Pancreas (tissue), 10 donors: ENCODE measurements at places on chromosomes 6 and 20.

DNA sequence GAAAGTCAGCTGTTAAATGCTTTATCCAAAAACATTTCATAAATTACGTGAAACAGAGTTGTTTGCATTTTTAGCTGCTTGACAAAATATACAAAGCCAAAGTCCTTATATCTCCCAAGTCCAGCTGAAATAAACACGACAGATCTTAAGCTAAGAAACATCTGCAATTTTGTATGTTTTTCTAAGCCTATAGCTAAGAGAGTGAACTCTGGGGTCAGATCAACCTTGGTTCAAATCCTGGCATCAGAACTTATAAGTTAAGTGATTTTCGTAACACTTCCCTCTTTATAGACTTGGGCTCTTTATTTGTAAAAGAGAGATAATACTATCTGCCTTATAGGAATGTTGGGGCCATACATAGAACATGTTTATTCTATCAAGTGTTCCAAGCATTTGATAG lies 176.7 kb downstream of the PTPRK start:
- no peak for DNase-seq

DNA sequence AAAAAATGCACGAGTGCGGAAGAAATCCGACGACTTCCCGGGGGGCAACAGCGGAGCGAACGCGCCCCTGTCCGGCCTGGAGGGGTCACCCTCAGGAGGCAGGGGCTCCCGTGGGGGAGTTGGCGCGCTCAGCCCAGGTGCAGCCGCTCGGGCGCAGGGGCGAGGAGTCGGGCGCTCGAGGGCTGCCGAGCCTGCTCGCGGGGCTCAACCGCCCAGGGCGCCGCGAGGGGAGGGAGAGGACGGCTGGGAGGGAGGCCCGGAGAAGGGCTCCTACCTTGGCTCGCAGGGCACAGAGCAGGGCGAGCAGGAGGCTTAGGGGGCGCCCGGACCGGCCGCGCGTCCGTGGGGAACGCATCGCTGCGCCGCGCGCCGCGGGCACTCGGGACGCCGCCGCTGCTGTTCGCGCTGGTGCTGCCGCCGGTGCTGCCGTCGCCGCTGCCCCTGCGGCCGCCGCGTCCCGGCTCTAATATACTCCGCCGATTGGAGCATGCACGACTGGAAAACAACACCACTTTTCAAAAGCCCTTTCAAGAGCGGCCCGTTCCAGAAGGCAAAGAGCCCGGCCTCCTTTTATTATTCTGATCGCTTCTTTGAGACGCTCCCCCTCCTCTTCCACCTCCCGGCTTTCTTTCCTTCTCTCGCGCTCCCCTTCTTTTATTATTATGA lies 490 bp downstream of the JAG1 start:
- DNase-seq = peak; percentile 85

- no peak for DNase-seq
Measured at GRCh38 chr6:7402716-7403115, 13.1 kb downstream of the RIOK1 start.

DNA sequence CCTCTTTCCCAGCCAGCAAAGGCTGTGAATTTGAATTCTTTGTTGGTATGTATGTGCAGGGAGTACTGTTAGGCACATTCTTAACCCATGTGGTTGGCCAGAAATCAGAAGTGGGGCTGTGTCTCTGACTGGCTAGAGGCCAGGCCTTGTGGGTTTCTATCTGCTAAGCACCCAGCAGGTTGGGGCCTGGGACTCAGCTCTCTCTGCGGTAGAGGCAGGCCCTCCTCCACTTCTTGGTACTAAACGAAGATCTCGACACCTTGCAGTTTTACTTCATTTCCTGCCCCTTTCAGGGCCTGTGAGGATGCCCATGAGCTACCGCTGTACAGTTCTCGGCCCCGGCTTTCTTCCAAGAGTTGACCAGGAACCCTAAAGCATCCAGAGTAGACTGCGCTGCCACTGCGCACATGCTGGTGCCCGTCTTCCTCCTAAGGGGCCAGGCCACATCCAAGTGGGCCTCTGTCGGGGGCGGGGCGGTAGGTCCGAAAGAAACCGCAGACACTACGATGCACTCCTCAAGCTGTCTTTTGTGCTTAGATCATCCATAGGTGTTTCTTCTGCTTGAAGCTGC lies 51.1 kb downstream of the TCP11 start:
- DNase-seq = no peak

- no peak for DNase-seq
Measured at GRCh38 chr20:14972690-14973089, 635.3 kb upstream of the FLRT3 start.

- DNase-seq = peak; percentile 44
Measured at GRCh38 chr6:96015518-96016333, at the start of gene FUT9. Gene FUT9, plus strand, starts transcription at chr6:96015974. Its CDS starts 187,182 bp downstream, at chr6:96203156.

DNA sequence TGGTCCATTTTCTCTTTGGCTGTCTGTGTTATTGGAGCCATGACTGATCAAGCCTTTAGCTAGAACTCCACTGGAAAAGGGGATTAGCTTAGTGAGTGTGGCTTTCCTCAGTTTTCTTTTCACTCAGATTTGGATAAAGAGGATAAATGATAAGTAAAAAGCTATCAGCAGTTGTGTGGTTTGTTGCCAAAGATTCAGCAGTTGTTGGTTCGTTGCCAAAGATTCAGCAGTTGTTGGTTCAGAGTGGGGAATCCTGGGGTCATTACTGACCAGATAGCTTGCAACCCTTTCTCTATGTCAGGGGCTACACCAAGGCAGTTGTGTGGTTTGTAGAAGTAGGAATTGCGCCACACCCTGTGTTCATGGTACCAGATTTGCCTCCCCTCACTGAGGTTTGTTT lies 107.7 kb upstream of the SCP2D1 start:
- DNase-seq = no peak

DNA sequence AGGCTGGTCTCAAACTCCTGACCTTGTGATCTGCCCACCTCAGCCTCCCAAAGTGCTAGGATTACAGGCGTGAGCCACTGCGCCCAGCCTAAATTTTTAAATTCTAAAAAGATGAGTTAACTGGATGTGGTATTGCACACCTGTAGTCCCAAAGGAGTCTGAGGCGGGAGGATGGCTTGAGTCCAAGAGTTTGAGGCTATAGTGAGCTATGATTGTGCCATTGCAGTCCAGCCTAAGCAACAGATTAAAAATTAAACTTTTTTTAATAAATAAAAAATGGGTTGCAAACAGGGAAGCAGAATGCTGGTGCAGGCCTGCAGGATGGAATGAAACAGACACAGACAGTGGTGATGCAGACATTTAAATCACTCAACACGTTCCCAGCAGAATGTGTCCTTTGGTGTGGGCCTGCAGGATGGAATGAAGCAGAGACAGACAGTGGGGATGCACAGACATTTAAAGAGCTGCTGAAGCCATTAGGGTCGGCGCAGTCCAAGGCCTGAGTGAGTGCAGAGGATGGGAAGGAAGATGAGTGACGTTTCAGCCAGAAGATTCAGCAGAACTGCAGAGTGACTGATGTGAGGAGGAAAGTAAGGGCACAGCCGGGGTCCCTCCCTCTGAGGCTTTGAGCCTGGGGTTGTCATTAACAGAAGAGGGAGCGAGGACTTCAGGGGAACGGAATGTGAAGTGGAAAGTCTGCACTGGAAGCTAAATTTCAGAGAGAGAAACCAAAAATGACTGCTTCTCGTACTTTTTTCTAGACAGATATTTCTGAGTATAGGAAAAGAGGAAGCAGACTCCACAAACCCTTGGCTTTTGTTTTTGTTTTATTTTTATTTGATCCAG lies 117.5 kb downstream of the RIN2 start:
- DNase-seq = no peak

- no peak for DNase-seq
Measured at GRCh38 chr6:56483929-56484328, 158.8 kb downstream of the DST start.

DNA sequence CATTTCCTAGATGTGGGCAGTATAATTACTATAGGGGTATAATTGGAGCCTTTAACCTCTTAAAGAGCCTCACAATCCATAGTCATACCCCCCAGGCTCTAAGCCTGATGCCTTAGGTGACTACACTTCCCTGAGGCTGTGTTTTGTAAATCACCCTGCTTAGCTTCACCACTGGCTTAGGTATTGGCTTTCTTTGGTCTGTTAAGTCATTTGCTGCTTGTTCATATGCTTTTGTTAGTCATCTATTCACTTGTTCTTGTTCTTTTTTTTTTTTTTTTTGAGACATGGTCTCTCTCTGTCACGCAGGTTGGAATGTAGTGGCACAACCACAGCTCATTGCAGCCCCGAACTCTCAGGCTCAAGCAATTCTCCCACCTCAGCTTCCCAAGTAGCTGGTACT lies 26.7 kb downstream of the KAT14 start:
- DNase-seq = no peak

DNA sequence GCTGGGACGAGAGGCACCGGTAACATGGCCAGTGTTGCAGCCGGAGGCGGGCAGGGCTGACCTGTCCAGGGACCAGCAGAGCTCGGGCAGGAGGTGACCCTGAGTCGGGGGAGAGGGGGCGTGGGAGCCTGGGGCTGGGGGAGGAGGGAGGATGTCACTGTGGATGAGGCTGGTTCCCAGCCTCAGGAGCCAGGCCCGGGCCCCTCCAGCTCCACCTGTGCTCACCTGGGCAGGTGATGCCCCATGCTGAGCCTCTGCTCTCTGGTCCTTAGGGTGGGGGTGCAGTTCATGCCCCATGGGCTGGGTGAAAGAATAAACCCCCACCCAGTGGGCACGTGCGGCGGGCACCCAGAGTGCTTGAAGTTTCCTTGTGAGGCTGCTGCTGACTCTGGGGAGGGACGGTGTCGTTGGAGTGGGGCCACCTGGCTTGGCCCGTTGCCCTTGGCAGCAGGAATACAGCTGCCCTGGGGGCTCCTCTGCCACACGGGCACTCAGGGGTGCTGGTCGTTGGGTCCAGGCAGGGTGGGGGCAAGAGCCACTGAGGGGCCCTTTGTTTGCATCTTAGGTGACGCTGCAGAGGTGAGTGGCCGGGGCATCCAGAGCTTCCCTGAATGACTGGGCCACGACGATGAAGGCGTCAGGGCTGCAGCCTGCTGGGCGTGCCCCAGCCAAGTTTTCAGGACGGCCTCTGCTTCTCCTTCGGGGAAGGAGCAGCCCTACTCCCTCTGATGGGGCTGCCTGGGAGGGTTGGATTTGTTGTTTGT lies 24.7 kb upstream of the BHLHE23 start:
- DNase-seq = no peak

GRCh38 chr20:39146394-39146793 lies 184.2 kb downstream of the DHX35 start:
- no peak for DNase-seq

DNA sequence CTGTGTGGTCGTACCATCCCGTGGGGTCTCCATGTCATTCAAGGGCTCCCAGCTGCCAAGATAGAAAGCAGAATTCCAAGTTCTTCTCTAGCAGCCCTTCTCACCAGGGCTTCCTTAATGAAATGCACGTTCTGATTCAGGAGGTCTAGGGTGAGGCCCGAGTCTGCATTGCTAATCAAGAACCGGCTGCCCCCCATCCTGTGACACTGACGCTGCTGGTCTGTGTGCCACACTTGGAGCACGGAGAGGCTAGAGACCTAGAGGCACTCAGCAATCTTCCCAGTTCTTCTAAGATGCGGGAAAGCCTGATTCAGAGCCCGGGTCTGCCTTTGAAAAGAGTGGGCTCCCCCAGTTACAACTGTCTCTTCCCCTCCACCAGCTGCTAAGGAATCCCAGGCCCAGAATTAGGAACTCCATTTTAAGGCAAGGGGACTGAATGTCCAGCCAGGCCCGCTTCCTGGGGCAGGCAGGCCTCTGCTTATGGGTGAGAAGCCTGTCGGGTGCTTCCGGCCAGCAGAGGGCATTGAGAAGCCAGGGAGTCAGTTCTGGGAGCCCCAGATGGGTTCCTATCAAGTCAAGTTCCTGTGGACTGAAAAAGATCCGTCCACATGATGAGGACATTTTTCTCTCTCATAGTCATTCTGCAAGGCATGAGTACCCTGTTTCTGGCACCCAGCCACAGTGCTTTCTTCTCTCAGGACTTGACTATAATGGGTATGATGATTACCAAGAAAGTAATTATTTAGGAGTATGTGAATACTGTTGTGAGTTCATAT lies 69.8 kb upstream of the RIN2 start:
- peak; percentile 44 for DNase-seq

GRCh38 chr6:113304116-113304515 lies 553.0 kb upstream of the MARCKS start:
- no peak for DNase-seq

- no peak for DNase-seq
Measured at GRCh38 chr20:11790046-11790445, 127.6 kb upstream of the BTBD3 start.

GRCh38 chr6:93319304-93319703 lies 100.1 kb downstream of the EPHA7 start:
- no peak for DNase-seq

GRCh38 chr6:6315660-6316059 lies 4.8 kb downstream of the F13A1 start:
- no peak for DNase-seq

DNA sequence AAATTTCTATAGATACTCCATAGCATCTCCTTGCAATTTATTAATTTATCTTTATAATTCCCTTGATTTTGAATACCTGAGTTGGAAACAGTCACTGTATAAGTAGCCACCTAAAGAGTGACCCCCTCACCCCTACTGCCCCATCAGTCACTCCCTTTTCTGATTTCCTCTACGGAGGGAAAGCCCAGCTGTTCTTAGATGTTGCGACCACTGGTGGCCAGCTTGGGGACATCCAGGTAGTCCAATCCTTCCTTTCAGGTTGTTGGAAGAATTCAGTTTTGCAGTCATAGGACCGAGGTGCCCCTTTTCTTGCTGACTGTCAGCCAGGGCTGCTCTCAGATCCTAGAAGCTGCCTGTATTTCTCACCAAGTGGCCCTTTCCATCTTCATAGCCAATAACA lies 87.8 kb downstream of the BMP6 start:
- no peak for DNase-seq

- no peak for DNase-seq
Measured at GRCh38 chr20:17658648-17658993, 23.4 kb downstream of the RRBP1 start.

- no peak for DNase-seq
Measured at GRCh38 chr6:24492475-24492874, 2.3 kb upstream of the ALDH5A1 start.

DNA sequence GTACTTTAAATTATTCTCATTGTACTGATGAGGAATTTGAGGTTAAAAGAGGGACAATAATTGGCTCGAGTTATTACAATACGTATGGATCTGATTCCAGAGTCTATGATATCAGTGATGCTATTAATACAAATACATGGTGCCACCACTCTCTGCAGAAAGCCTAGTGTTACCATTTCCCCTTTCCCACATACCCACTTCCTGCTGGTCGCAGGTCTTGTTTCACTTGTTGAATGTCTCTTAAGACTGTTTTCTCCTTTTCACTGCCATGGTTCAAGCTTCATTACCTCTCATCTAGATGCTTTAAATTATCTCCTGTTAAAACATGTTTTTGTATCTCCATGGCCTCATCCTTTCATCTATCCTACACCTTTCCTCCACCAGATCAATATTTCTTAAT lies 62.0 kb downstream of the FHL5 start:
- DNase-seq = no peak

GRCh38 chr6:118558464-118559217 lies 10.5 kb downstream of the PLN start:
- no peak for DNase-seq

DNA sequence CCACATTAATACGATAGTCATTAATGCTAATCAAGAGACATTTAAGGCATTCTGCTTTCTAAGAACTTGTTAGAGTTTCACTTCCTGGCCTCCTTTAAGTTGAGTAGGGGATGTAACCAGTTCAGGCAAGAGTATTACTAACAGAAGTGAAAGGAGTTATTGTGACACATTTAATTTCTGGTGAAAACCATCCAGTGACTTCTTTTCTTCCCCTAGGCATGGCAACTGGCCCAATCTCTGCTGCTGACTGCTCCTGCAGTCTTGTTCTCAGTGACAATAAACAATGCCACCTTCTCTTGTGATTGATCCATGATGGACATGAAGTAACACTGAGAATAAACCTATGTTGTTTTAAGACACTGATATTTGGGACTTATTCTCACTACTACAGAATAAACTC lies 130.9 kb upstream of the DEFB112 start:
- no peak for DNase-seq
